ENCODE measurements at places on chromosomes 7 and 10.

DNA sequence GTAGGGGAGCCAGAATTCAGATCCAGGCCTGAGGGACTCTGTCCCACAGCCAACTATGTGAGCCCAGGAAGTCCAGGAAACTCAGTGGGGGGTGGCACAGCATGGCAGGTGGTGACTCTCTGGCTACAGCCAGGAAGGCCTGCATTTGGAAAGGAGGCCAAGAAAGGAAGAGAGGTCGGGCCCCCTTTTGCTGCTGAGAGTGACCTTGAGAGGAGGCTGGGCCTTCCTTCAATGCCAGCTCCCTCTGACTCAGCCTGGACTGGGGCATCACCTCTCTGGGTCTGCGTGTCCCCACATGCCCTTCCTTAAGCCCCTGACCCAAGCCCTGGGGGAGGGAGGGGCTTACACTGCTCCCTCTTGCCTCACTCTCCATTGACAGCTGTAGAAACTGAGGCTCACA is 6.4 kb upstream of the MYL10 start:
- DNase-seq: no peak

DNA sequence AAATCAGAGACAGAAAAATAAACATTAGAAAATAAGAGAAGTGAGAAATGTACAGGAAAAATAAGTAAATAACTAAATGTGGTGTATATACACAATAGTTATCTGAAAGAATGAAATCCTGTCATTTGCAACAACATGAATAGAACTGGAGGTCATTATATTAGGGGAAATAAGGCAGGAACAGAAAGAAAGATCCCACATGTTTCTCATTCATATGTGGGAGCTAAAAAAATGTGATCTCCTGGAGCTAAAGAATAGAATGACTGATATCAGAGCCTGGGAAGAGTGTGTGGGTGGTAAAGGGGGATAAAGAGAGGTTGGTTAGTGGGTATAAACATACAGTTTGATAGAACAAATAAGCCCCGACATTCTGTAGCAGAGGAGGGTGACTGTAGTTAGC is 27.3 kb downstream of the PLXDC2 start:
- DNase-seq: no peak

DNA sequence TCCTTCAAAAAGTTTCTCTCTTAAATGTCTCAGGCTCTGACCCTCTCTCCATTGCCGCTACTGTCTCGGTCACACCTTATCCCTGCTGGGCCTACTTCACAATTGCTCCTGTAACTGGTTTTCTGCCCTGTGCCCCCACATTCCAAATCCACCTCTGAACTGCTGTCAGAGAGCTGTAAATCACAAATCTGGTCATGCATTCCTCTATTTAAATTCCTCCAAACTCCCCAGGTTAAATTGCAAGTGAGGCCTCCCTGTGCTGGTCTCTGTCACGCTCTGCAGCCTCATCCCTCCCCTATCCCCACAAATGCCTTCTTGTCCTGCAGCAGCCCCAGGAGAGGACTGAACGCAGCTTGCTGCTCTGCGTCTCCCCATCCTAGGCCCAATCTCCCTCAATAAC is 40.4 kb upstream of the CDCA7L start:
- no peak for DNase-seq

DNA sequence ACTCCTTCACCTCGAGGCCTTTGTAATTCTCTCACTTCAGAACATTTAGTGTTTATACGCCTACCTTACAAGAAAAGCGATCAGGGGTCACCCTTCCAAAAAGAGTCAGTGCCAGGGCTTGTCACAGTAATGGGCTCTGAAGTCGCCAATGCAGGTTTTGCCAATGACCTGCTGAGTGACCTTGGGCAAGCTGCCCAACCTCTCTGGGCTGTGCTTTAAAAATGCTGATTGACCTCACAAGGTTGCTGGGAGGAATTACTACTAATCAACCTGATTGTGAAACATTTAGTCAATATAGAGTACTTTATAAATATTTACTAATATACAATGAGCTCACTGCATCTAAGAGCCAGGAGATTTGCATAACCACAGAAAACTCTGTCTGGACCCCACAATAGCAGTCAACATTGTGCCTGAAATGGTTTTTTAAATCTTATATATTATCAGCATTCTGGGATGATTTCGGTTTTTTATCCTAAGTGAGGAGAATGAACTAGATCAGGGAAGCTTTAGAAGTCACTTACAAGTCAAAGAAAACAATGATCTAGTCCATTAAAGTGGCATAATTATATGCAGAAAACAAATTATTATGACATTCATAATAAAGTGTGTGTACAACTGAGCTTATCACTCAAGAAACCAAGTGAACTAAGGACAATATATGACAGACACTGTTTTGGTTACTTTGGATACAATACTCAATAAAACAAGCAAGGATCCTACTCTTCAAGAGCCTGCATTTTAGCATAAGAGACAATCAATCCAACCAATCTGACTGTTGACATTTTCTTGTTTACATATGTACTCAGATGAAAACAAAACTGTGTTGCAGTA is 290.5 kb downstream of the SORCS1 start:
- DNase-seq: no peak

GRCh38 chr10:124305131-124305530 is 113.6 kb downstream of the OAT start:
- DNase-seq: no peak

DNA sequence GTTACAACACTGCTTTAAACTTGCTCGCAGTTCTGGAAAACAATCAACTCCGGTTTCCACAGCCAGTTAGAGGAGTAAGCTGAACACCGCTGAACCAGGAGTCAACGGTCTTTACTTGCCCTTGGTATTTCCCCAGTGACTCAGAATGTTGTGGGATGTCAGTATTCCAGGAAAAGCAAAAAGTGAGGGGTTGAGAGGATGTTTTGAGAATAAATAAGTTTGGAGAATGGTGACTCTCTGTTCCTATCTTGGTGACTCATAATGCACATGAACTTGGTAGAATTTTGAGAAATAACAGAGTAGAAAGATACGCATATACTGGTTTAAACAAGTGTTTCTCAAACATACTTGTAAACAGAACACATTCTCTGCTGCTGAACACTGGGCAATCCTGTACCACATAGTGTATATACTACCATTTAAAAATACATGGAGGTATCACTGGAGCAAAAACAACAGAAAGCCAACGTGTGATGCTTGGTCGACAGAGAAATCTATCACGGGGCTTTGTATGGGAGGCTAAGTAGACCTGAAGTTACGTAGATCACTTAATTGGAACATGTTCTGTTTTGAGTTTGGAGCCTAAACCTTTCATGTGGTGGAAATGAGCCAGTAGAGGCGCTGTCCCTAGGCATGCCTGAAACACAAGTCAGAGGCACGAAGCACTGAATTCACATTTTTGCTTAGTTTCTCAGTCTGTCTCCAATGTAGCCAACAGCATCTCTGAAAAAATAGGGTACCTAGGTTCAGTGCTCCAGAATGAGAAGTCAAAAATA is 534.3 kb downstream of the PARD3 start:
- no peak for DNase-seq

DNA sequence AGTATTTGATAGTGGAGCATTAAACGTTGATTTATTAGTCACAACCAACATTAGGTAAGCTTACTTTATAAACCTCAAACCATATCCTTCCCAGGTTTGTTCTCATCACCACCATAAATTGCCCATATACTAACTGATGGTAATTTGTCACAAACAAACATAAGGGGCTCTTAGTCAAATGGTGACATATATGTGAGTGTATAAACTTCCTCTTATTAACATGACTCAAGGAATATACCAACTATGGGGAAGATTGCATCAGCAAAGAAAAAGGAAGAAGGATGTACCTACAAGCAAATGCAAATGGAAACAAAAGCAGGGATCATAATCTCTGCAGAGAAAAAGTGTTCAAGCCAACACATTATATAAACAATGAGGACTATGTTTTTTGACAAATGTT is 418.2 kb upstream of the AKR1E2 start:
- no peak for DNase-seq

- DNase-seq: peak; percentile 63
Observed at GRCh38 chr10:30687698-30688213, 58.2 kb upstream of the LYZL2 start.

- DNase-seq: no peak
Observed at GRCh38 chr7:117098457-117098856, 145.2 kb downstream of the ST7 start.

DNA sequence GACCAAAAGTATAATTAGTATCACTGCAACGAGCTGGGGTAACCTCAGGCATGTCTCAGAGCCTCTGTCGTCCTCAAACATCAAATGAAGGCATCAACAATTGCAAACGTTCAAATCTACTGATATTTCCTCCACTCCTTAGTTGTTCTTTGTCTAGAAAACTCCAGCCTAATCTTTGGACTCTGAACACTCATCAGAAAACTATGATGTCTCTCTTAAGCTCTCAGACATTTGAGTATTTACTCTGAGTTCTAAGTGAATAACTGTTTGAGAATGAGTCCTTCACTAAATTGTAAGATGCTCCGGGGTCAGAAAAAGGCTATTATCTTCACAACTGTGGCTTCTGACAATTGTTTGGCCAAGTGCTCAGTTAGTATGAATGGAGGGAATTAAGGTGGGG is 536.4 kb downstream of the NRG3 start:
- no peak for DNase-seq

- DNase-seq: no peak
Observed at GRCh38 chr10:1229116-1229515, 172.9 kb downstream of the WDR37 start.

- no peak for DNase-seq
Observed at GRCh38 chr7:128165927-128166420, 75.1 kb upstream of the LEP start.

DNA sequence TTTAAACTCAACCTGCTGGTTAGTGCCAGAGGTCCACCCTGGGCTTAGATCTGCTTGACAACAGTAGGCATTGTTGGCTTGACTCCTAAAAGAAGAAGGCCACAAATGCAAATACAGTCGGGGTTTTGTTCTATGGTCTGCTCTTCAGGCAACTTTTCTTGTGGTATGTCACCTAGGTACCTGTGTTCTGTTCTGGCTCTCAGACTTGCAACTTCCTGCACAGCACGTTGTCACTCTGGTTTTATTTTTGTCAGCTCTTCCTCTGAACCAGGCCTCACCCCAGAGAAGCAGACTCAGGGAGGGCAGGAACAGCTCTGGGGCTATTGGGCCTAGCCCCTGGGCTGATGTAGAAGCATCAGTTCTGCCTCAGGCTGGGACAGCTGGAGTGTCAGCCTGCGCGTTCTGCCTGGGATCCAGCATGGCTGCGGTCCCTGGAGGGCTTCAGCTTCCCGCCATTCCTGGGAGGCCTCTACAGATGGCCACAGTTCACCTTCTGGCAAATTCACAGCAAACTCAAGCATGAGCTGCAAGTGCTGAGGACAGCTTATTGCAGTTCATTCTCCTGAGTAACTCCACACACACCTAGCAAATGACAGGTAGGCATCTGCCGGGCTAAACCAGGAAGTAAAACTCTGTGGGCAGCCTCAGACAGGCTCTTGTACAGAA is 11.0 kb upstream of the PDCD4 start:
- DNase-seq: no peak

DNA sequence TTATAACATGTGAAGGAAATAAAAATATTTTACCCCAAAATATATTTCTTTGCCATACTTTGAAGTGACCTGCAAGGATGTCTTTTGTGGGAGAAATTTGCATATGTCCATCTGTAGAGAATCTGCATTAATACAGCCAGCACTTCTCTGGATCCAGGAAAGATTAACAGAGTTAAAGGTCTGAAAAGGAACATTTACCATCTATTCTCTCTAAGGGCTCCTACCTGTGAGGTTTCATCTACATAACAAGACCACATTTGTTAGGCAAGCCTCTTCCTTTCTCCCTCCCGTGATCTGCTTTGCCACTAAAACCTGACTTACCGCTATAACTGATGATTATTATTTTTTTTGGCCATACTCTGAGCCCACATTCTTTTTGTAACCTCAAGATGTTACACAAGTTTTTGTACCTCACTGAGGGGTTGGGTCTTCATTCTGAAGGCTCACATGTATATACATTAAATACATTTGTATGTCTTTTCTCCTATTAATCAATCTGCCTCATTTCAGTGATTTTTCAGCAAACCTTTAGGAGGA is 129.4 kb downstream of the AKR1D1 start:
- no peak for DNase-seq

DNA sequence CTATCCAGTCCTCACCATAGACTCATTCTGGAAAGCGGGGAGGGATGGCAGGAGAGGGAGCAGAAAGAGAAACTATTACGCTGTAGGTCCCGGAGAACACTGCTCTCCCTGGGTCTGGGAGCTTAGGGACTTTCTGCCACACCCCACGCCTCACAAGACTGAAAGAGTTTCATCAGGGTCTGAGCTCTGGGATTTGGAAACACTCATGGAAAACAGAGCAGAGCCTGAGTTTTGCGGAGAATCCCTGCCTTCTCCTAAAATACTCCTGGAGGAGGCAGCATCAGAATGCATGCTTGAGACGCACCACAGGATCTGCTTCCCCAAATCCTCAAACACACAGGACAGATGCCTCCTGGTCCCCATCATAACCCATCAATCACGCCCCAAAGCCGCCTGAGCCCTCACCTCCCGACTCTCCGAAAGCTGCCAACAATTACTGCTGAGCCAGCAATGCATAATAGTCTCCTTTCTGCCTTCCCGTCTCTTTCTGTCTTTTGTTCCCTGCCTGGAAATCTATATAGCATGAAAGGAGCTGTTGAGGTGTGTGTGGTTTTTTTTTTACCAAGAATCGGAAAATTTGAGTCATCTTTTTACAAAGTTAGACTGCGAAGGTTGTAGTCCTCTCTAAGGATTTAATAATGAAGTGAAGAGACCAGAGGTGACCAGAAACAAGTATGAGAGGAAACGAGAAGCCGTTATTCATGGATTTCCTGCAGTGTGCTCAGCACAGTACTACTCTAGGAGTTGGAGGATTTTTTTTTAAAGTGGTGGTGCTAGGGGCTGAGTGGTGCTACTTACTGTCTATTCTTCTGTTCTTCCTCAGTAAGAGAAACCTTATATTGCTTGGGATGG is 37.7 kb downstream of the ASB13 start:
- no peak for DNase-seq

GRCh38 chr7:131381069-131381838 is 53.6 kb downstream of the MKLN1 start:
- DNase-seq: no peak

DNA sequence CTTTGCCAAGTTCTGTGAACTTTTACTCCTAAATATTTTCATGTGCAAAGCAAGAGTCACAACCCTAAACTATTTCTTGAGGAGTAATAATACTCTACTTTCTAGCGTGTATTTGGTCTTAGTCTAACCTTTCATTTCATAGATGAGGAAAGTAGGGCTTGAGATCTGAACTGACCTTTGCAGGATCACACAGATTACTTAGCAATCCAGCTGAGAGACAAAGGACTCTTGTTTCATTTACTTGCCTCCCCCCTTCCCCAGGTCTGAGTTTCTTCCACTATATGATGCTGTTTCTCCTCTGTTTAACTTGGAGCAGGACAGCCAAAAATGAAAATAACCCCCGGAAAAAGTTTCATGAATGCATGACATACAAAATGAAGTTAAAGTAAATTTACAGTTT is 75.3 kb upstream of the PTN start:
- no peak for DNase-seq
